ENCODE measurements at places on chromosomes 7 and 10. TPM values are rescaled to one million over a fixed set of nuclear protein-coding genes. Genes with fewer than 3 reads are reported as not detected.

DNA sequence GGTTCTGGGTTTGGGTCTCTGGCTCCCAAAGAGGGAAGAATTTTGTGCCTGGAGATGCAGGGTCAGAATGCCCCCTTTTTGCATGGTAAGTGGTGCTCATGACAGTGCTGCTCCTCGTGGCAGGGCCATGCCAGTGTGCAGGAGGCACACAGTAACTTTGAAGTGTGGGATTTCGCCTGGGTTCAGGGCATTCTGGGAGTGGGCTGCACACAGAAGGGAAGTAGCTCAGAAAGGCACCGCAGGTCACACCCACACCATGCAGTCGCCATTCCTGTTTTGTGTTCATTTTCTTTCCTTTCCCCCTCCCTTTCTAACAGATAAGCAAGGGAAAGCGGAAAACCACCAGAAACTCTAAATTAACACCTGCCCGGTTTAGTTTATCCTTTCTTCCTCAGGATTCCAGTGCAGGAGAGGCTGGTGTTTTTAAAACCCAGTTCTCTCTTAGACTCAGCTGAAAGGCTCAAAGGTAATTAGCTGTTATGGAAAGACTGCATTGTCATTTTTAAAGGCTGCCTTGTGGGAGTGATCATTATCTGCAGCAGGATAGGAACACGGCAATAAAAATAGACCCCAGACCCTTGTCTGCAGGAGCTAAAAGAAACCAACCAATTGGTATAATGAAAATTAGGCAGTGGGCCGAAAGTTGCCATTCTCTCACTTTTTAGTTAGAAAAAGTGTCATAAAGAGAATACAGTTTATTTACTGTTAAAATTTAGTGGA lies 50.2 kb downstream of the EEPD1 start:
- no peak for DNase-seq

Gene PDIA4
- total RNA-seq: 308 TPM

Gene JAKMIP3
- not detected for total RNA-seq

GRCh38 chr7:48959676-48960075 lies 35.3 kb downstream of the CDC14C start:
- DNase-seq: no peak

All from endothelial cell of umbilical vein (primary cell).